ENCODE measurements at places on chromosomes 12 and 14.

DNA sequence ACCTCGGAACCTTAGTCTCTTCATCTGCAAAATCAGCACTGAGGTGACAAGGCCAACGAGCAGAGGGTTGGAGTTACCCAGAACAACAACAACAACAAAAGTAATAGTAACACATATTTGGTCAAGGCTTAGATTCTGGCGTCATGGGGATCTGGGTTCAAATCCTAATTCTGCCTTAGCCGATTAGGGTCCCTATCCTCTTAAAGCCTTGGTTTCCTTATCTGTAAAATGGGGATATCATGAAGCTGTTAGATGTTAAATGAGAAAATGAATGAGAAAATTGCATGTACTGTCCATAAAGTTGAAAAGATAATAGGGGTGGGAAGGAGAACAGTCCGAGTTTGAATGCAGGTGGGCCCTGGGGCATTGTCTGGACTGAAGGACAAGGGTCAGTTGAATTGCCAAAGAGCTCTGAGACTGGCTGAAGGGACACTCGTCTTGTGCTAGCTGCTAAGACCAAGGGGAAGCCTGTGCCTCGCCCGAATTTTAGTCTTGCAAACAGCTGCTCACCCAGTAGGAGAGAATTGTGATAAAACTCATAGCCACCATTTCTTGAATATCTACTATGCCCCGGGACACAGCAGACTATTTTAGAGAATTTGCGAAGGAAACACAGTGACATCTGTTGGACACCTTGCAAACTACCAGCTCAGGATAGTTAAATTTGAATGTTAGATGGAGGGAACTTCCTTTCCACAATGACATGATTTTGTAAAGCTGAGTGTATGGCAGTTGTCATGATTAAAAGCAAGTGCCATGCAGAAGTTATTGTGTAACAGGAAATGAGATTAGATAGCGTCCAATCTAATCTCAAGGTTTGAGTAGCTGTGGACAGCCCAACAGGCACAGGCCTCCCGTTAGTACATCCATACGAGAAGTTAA, 6.8 kb upstream of the HNF1A start:
- DNase-seq: peak; percentile 45

DNA sequence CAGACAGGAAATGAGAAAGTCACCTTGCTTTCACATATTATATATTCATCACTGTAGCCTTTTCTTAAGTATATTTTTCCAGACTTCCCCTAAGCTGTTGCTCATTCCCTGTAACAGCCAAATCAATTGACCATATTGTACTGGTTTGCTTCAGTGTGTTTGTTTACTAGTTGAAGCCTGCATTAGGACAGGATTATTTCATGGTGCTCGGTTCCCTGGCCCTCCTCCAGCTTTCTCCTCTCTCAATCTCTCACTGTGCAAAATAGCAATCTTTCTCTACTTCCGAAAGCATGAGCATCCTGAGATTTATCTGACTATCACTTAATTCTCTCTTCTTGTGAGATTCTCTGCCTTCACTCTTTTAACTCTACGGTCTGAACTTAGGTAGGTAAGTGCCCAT, 2.4 kb downstream of the SLC35F4 start:
- no peak for DNase-seq

- DNase-seq: peak; percentile 64
Measured at GRCh38 chr12:124640056-124640455, 72.6 kb upstream of the NCOR2 start.

GRCh38 chr12:104809251-104809650, 148.8 kb downstream of the SLC41A2 start:
- no peak for DNase-seq

GRCh38 chr14:89767131-89767530, 187.4 kb downstream of the EFCAB11 start:
- DNase-seq: no peak

DNA sequence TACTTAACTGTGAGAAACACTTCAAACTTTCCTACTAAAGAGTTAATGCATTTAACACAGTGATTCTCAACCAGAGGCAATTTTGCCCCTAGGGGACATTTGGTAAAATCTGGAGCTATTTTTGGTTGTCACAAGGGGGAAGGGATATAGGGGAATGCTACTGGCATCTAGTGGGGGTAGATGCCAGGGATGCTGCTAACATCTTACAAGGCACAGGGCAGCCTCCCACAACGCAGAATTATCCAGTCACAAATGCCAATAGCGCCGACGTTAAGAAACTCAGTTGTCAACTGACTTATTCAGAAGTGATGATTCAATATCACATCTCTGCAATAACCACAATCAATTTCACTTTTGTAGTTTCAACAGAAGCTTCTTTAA, 2.0 kb downstream of the EEA1 start:
- peak; percentile 62 for DNase-seq
